CD4-positive, alpha-beta memory T cell (primary cell): ENCODE measurements at places on chromosomes 7 and 10. TPM values are rescaled to one million over a fixed set of nuclear protein-coding genes. Genes with fewer than 3 reads are reported as not detected.
A peak's percentile ranks its signal among the peaks of the same experiment; 100 is the strongest.

- H3K4me3 ChIP-seq: no peak overlapping the region
- peaks cover 72% of the 10 kb centered on the region for H3K27me3 ChIP-seq
- H3K27ac ChIP-seq: no peak overlapping the region
- DNase-seq: peak; percentile 41
Measured at GRCh38 chr7:97006055-97006815, 882 bp downstream of the DLX6 start.

GRCh38 chr10:102310361-102311024 lies 65.2 kb downstream of the GBF1 start:
- DNase-seq: no peak
- H3K4me3 ChIP-seq: no peak overlapping the region
- no peaks in the 10 kb centered on the region for H3K27me3 ChIP-seq
- H3K4me1 ChIP-seq: peaks cover 7% of the 10 kb centered on the region

GRCh38 chr7:12391922-12392615 lies 11.6 kb downstream of the VWDE start:
- H3K4me3 ChIP-seq: no peak overlapping the region
- H3K4me1 ChIP-seq: no peaks in the 10 kb centered on the region
- no peak for DNase-seq

- H3K4me3 ChIP-seq: no peak overlapping the region
- no peaks in the 10 kb centered on the region for H3K4me1 ChIP-seq
- H3K36me3 ChIP-seq: peaks cover 4% of the 10 kb centered on the region
- H3K27ac ChIP-seq: no peak overlapping the region
- H3K27me3 ChIP-seq: no peaks in the 10 kb centered on the region
Measured at GRCh38 chr10:132712291-132712690, 73.7 kb downstream of the NKX6-2 start.

DNA sequence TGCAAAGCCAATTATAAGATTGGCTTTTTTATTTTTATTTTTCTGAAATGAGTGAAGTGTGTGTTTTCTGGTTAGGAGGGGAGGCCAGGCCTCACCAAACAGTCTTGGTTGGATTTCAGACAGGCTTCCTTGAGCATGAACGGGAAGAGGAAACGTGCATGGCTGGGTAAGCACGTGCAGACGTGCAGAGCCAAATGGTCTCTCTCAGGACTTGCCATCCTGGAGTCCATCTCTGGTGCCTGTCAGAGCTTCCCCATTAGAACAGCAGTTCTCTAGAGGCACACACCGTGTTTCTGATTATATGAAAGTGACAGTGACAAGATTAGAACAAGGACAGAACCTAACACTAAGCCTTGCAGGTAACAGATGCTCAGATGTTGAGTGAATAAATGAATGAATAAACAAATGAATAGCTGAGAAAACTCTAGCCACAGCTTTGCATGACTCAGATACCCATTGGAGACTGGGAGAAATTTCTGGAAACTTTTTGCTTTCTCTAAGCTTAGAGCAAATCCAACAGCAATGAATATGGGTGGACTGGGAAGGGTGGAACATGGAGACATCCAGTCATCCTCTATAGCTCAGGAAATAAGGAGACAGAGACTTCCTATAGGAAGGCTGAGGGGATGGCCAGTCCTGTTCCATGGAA lies 11.8 kb upstream of the CALD1 start:
- no peak overlapping the region for H3K27ac ChIP-seq
- no peak overlapping the region for H3K4me3 ChIP-seq
- H3K4me1 ChIP-seq: no peaks in the 10 kb centered on the region
- no peaks in the 10 kb centered on the region for H3K27me3 ChIP-seq
- H3K36me3 ChIP-seq: no peaks in the 10 kb centered on the region

DNA sequence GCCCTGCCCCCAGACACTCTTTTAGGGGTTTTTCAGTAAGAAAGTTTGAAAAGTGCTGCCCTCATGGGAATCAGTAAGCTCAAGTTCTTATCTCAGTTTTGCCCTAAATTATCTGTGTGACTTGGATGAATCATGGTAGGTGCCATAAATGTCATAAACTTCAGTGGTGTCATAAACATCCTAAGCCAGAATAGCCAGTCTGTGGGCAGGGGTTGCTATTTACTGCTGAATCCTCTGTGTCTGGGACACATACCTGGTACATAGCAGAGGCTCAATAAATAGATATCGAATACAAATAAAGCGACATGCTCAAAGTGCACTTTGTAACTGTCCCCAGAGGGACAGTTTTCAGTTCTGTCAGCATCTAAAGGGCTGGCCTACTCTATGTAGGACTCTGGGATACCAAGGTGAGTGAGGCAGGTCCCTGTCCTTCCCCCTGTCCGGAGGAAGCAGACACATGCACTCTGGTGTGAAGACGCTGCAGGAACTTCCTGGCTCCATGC lies 502.1 kb downstream of the RPS24 start:
- no peak for DNase-seq
- no peaks in the 10 kb centered on the region for H3K36me3 ChIP-seq
- no peak overlapping the region for H3K27ac ChIP-seq
- no peak overlapping the region for H3K4me3 ChIP-seq

DNA sequence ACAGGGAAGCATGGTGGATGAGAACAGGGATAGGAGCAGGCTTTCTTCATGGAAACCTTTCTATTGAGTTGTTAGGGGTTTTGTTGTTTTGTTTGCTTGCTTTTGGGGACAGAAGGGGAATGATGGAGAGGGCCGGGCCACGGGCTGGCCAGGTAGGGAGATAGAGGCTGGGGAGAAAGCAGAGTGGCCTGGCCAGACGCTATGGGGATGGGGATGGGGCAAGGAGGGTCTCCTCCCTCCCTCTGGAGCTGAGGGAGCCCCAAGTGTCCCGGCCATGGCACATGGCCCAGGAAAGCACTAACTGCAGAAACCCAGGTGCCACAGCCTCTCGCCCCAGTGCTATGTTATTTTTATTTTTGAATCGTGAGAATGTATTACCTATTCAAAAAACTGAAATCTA lies 10.0 kb downstream of the AOC1 start:
- H3K4me1 ChIP-seq: no peaks in the 10 kb centered on the region
- DNase-seq: no peak
- no peaks in the 10 kb centered on the region for H3K36me3 ChIP-seq
- H3K4me3 ChIP-seq: no peak overlapping the region

- H3K4me1 ChIP-seq: peaks cover 35% of the 10 kb centered on the region
- no peak for DNase-seq
- no peaks in the 10 kb centered on the region for H3K36me3 ChIP-seq
- no peak overlapping the region for H3K27ac ChIP-seq
- H3K4me3 ChIP-seq: no peak overlapping the region
Measured at GRCh38 chr7:129786825-129787563, 165.8 kb downstream of the UBE2H start.

- H3K27ac ChIP-seq: no peak overlapping the region
- no peaks in the 10 kb centered on the region for H3K27me3 ChIP-seq
- H3K4me3 ChIP-seq: no peak overlapping the region
- no peak for DNase-seq
- H3K4me1 ChIP-seq: no peaks in the 10 kb centered on the region
- H3K36me3 ChIP-seq: no peaks in the 10 kb centered on the region
Measured at GRCh38 chr7:121019018-121019417, 30.5 kb downstream of the CPED1 start.

DNA sequence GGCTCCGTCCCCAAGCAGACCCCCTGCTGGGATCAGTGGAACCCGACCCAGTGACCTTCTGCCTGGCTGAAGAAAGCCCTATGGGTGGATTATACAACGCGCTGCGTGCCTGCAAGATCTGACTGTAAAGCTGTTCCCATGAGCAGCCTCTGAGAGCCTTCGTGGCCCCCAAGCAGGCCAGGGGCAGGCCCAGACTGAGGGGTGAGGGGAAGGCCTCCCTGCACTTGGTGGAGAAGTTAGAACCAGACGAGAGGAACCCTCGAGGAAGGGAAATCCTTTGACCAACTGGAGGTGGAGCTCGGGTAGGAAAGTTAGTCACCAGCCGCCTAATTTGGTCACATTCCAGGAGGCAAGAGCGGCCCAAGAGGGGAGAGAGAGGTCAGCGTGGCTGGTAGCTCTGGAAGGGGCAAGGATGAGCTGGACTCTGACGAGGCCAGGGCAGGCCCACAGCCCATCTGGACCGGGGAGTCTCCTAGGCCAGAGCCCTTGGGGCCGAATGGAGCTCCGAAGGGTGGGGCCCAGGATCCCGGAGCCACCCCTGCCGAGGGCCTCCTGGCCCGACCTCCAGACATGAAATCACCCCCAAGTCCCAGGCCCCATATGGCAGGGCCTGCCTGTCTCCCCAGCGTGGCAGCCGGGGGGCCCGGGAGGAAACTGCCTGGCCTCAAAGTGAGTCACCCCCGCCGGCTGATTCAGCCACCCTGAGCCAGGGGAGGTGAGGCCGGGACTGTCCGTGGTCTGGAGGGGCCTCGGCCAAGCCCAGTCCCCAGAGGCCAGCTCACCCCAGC lies 23.3 kb upstream of the PDGFA start:
- no peaks in the 10 kb centered on the region for H3K4me1 ChIP-seq
- no peaks in the 10 kb centered on the region for H3K36me3 ChIP-seq
- DNase-seq: no peak
- H3K27me3 ChIP-seq: no peaks in the 10 kb centered on the region
- H3K27ac ChIP-seq: no peak overlapping the region

DNA sequence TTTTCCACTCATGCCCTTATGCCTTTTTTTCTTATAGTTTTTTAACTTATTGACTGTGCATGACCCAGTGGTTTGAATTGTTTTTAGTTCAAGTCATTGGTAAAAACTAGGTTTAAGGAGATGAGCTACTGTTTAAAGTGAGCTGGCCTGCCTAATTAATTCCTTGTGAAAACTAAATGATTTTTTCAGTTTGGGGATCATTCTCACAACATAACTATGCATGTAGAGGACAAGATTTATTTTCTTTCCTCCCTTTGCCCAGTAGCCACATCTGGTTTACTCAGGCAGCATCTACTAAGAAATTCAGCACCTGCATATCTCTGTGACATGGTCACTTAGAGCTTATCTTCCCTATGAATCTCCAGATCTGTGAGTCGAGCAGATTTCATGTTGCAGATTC lies 1.7 kb downstream of the ADO start:
- DNase-seq: no peak
- no peaks in the 10 kb centered on the region for H3K36me3 ChIP-seq
- H3K27me3 ChIP-seq: no peaks in the 10 kb centered on the region
- peaks cover 41% of the 10 kb centered on the region for H3K4me1 ChIP-seq
- H3K27ac ChIP-seq: no peak overlapping the region

DNA sequence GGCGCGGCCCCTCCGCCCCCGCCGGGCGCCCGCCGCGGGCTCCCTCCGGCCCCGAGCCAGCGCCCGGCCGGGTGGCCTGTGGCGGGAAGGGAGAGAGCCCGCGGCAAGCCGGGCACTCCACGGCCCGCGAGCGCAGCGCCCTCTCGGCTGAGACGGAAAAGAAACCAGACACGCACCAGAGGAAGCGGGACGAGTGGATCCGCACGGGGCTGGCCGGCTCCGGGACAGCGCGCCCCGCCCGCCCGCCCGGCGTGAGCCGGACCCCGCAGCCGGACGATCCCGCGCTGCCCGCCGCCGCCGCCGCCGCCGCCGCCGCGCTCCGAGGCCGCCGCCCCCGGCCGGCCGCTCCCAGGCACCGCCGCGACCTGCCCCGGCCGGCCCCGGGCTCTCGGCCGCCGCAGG lies 300 bp downstream of the ARHGAP21 start:
- H3K4me3 ChIP-seq: peak overlapping the region; percentile 72
- peak overlapping the region; percentile 58 for H3K27ac ChIP-seq
- H3K36me3 ChIP-seq: no peaks in the 10 kb centered on the region
- H3K27me3 ChIP-seq: no peaks in the 10 kb centered on the region

- H3K27me3 ChIP-seq: no peaks in the 10 kb centered on the region
- H3K27ac ChIP-seq: no peak overlapping the region
- no peak overlapping the region for H3K4me3 ChIP-seq
- no peaks in the 10 kb centered on the region for H3K4me1 ChIP-seq
Measured at GRCh38 chr10:67723601-67724000, 27.6 kb upstream of the CTNNA3 start.

- H3K27ac ChIP-seq: no peak overlapping the region
- no peak overlapping the region for H3K4me3 ChIP-seq
- H3K4me1 ChIP-seq: no peaks in the 10 kb centered on the region
- H3K36me3 ChIP-seq: no peaks in the 10 kb centered on the region
- DNase-seq: no peak
- H3K27me3 ChIP-seq: no peaks in the 10 kb centered on the region
Measured at GRCh38 chr7:80078159-80078731, 56.4 kb upstream of the GNAI1 start.

- H3K36me3 ChIP-seq: peaks cover 40% of the 10 kb centered on the region
- DNase-seq: no peak
- H3K4me1 ChIP-seq: peaks cover 32% of the 10 kb centered on the region
- no peaks in the 10 kb centered on the region for H3K27me3 ChIP-seq
- H3K4me3 ChIP-seq: no peak overlapping the region
- H3K27ac ChIP-seq: no peak overlapping the region
Measured at GRCh38 chr10:103431902-103432301, 20.3 kb downstream of the CALHM2 start.

- no peak overlapping the region for H3K27ac ChIP-seq
- H3K36me3 ChIP-seq: no peaks in the 10 kb centered on the region
- no peaks in the 10 kb centered on the region for H3K27me3 ChIP-seq
- no peak overlapping the region for H3K4me3 ChIP-seq
Measured at GRCh38 chr7:36788825-36789470, 64.7 kb upstream of the AOAH start.

- no peaks in the 10 kb centered on the region for H3K4me1 ChIP-seq
- no peak overlapping the region for H3K27ac ChIP-seq
- DNase-seq: no peak
Measured at GRCh38 chr7:67990003-67990402, 993.4 kb downstream of the TYW1 start.

GRCh38 chr7:16619979-16620408 lies 25.6 kb downstream of the ANKMY2 start:
- peaks cover 21% of the 10 kb centered on the region for H3K36me3 ChIP-seq
- no peak overlapping the region for H3K4me3 ChIP-seq
- no peak overlapping the region for H3K27ac ChIP-seq
- no peaks in the 10 kb centered on the region for H3K4me1 ChIP-seq

DNA sequence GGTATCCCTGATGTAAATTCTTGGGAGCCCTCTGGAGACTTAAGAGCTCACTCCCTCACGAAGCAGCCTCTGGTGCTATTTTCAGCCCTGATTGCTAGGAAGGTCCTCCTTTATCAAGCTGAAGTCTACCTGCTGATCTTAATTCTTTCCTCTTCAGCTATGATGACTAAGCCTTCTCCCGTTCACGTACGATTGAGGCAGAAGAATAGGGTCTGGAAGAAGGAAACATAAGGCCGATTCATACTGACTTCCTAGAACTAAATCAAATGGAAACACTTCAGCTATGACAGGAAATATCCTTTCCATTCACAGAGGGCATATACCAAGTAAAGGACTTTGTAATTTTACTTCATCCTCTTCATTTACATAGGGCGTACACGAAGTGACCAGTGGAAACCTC lies 107.0 kb downstream of the CPXM2 start:
- H3K4me1 ChIP-seq: no peaks in the 10 kb centered on the region
- no peak overlapping the region for H3K4me3 ChIP-seq
- H3K27me3 ChIP-seq: no peaks in the 10 kb centered on the region
- no peaks in the 10 kb centered on the region for H3K36me3 ChIP-seq
- H3K27ac ChIP-seq: no peak overlapping the region
- DNase-seq: no peak

DNA sequence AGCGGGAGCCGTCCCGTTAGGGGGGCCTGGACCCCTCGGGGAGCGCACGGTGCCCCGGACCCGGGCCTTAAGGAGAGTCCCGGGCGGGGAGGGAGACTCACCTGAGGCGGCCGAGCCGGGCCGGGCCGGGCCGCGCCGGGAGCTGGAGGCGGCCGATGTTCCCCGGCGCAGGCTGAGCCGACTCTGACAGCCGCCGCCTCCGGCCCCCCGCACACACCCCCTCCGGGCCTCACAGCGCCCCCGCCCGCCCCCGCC lies at the start of gene ACHE:
TSS of gene ACHE (minus strand) at position 188 of the 255 bp plus-strand sequence. CDS start 1,656 bp downstream, outside the sequence.
- peaks cover 29% of the 10 kb centered on the region for H3K4me1 ChIP-seq
- no peaks in the 10 kb centered on the region for H3K36me3 ChIP-seq
- H3K27ac ChIP-seq: no peak within 1 kb of the TSS
- peaks cover 15% of the 10 kb centered on the region for H3K27me3 ChIP-seq
- H3K4me3 ChIP-seq: no peak within 1 kb of the TSS

The LRRD1 gene
- not detected for total RNA-seq

The PIK3CG gene
- 32.3 TPM for total RNA-seq

The PMS2 gene
- total RNA-seq: 23.2 TPM

The CALHM2 gene
- 84.6 TPM for total RNA-seq

The TMEM184A gene
- total RNA-seq: not detected

The MSMB gene
- not detected for total RNA-seq

The KCNIP2 gene
- total RNA-seq: 4.3 TPM
